ENCODE measurements at places on chromosomes 6 and 20.
A peak's percentile ranks its signal among the peaks of the same experiment; 100 is the strongest.

DNA sequence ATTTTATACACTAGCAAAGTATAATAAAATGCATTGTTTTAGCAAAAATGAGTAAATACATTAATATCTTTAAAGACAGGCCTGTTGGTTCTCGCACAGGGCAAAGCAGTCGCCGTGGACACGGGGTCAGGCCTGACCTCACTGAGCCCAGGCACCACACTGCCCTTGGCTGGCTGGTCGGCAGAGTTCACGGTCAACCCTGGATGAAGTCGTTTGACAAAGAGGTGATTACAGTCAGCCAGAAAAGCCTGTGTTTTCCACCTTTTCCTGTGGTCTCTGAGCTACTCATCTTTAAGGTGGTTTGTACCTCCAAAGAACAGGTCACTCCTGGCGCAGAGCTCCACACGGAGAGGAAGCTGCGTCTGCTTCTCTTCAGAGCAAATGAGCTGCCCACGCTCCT is 191.5 kb downstream of the DLL1 start:
- no peak for DNase-seq

DNA sequence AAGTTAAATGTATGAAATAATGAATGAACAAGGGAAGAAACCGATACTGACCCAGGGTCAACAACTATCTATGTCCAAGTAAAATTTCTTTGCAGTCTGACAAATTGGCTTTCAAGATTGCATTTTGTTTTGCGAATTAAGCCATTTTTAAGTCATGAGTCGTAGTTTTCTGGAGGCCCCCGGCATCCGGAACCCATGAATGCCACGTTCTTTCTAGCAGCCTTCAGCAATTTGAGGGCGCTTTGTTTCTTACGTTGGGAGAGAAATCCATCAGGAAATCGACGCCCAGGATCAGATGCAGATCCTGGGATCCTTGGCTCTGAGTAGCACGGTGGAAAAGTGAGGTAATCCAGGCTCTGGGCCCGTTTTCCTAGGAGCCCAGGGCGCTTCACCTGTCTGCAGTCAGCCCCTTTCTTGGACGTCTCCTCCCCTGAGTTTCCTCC is 309 bp upstream of the ABRACL start:
- DNase-seq, result no peak

GRCh38 chr20:47311967-47312681 is 44.4 kb downstream of the ZMYND8 start:
- DNase-seq, result no peak

GRCh38 chr6:55675941-55676340 is 96.9 kb upstream of the HMGCLL1 start:
- no peak for DNase-seq

DNA sequence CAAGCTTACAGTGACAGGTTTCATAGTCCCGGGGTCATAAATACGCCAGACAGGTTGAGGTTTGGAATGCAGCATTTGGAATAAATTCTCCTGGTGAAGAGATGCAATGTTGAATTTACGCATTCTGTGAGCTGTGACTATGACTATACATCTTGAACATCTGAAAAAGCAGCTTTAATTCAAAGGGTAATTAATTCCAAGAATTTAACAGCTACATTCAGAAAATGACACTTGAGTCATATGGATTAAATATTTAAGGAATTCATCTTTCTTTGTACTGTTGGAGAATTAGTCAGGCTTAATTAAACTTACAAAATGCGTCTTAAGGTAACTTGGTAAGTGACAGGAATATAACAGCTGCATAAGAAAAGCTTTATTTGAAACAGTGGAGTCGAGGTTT is 74.7 kb downstream of the ESR1 start:
- DNase-seq, result no peak

GRCh38 chr6:20840675-20841074 is 306.4 kb downstream of the CDKAL1 start:
- DNase-seq, result no peak

DNA sequence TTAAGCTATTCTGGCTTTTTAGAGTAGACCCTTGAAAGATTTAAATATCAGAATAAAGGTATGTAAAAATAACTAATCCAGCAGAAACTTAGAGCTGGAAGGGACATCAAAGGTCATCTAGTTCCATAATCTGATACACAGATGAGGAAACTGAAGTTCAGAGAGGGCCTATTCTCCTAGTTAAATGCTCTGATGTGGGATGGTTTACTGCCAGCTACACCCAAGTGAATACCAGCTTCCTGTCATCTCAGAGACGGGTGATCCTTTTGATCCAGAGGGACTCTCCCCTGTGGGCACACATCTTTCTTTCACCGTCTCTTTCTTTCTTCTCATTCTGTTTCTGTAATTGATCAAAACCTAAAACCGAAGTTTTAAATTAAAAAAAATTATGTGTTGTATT is 94.1 kb downstream of the MAN1A1 start:
- DNase-seq, result no peak

DNA sequence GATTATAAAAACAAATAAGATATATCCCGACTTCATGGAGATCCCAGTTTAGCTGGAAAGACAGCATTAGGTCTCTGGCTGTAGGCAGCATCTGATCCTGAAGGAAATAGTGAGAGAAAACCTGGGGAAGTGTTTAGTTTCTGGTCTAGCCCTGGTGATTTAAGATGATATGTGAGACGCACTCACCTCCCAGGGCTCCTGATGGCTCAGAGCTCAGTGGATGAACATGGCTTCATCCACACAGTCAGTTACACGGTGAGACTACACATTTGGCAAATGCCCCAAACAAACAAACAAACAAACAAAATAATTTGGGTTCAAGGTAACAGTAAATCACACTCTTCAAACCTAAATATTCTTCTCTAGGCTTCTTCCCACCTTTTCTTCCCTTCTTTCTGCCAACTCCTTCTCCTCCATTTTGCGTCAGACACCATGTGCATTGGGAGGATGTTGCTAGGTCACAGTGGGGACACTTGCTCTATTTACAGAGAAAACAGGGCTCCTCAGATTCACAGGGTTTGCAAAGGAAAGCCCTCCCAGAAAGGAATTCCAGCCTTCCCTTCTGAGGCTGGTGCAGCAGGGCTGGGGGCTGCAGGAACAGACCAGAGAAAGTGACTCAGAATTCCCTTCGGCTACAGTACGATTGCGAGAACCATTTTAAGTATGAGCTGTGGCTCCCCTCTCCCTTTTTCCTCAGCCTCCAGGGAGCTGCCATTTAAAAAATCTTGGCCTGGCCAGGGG is 59.6 kb upstream of the SALL4 start:
- no peak for DNase-seq

DNA sequence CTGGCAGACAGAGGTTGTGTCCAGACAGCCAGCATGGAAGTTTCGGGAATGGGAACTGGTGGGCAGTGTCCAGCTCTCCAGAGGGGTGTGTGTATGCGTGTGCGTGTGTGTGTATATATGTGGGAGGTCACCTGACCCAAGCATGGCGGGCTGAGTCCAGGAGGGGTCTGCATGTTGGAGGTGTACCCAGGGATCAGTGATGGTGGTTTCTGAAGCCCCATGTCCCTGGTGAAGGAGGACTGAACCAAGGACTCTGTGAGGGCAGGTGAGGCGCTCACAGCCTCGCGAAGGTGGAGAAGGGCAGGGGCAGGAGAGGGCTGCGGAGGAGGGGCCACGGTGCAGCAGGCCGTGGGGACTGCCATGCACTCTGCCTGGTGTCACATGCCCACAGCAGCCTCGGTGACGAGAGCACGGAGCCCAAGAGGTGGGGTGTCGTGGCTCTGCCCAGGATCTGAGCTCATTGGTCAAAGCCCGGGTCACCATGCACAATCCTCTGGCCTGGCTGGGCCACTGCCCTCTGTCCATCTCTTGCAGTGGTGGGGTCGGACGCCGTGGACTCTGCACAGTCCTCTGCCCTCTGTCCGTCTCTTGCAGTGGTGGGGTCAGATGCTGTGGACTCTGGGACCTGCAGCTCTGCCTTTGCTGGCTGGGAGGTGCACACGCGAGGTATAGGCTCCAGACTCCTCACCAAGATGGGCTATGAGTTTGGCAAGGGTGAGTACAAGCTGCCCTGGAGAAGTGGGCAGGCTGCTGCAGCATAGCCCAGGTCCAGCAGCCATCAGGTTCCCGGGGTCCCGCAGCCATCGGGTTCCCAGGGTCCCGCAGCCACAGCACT is 2.1 kb upstream of the LIME1 start:
- DNase-seq, result no peak

DNA sequence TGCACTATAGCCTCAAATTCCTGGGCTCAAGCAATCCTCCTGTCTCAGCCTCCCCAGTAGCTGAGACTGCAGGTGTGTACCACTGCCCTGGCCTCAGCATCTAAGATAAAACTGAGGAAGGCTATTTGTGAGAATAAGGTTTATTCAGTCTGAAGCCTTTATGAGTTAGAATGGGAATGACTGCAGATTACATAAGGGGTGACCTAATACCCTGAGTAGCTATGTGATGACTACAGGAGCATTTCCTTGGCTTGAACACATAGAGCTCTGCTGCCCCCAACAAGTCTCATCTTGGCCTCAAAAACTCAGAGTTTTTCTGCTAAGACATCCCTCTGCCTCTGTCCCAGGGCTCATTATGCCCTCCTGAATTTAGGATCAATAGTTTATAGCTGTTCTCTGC is 7.6 kb downstream of the GSS start:
- DNase-seq, result no peak

DNA sequence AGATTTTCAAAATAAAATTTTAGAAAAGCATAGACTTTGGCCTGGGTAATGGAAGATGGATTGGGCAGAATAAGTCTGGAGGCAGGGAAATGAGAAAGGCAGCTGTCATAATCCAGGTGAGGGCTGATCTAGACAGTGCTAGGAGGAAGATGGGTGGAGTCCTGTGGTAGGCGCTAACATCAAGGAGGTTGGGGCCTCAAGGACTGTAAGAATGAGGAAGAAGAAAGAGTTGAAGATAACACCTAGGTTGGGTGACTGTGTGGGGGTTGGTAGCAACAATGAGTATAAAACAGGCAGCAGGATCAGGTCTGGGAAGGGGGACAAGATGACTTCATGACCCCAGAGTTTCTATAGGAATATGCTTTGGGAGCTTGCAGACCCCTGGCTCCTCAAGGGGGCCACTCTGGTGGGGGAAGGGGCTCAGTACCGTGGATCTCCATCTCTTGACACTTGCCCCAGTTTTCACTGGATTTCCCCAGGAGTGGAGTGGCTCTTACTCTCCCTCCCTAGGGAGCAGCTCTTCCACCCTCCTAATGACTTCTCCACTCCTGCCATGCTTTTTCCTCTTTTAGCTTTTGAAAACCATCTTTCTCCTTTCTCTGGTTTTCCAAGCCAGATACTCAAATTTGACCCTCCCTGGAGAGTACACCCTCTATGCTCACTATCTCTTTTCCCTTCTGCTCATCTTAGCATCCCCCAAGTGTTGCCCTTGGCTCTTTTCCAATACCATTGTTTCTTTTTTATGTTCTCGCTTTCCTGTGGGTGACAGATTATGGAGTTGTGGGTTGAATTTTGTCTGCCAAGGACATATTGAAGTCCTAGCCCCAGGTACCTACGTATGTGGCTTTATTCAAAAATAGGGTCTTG is 14.8 kb downstream of the TRIM31 start:
- no peak for DNase-seq

DNA sequence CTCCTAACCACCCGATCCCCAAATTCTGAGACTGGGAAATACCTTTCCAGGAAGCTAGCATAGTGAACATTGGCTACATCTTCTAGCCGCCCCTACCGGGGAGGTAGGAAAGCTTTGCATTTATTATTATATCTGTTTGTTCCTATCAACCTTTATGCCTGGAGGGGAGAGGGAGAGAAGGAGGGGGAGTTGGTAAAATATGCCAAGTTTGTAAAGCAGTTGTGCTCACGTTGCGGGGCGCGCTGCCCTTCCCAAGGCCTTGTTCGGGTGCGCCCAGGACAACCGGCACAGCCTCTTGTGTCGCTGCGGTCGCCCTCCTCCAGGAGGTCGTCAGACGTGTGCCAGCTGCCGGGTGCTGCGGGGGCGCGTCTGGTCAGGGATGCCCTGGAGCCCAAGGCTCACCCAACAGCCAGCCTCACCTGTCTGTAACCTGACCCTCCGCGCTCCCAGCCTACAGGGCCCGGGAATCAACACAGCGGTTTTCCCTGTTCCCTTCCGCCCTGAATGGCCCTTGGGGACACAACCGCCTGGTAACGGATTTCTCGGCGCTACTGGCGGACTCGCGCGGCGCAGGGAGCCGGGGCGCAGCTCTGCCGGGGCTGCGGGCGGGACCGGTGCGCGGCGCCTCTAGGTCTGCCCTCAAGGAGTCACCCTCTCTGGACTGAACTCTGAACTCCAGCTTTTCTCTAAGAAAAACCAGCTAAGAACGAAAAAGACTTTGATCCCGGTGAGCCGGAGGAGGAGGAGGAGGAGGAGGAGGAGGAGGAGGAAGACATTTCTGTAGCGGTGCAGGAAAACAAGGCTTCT is 1.1 kb upstream of the OVOL2 start:
- DNase-seq, result no peak

DNA sequence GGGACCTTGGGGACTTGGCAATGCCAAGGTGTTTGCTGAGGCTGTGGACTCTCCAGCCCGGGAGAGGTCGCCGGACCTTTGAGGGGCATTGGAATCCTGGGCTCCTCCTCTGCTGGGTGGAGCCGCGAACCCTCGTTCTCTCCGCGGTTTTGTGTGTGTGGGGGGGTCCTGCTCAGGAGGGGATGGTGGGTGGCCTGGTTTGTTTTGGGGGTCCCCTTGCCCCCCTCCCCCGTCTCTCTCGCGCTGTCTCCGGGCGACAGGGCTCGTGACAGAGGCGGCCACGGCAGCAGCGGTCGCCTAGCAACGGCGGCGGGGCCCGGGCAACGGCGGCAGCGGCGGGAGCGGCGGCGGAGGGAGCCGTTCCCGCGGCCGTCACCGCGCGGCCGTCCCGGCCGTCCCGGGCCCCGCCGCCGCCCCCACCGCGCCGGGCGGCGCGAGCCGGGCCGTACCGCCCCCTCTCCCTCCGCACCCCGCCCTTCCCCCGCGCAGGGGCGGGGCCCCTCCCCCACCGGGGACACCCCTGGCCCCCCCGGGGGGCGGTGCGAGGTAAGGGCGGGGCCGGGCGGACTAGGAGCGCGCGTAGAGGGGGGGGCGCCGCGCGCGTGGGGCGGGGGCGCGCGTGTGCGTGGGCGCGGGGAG is 7.8 kb downstream of the SYNGAP1 start:
- no peak for DNase-seq

- peak; percentile 8 for DNase-seq
Measured at GRCh38 chr6:5401845-5402738, 140.8 kb downstream of the FARS2 start.

DNA sequence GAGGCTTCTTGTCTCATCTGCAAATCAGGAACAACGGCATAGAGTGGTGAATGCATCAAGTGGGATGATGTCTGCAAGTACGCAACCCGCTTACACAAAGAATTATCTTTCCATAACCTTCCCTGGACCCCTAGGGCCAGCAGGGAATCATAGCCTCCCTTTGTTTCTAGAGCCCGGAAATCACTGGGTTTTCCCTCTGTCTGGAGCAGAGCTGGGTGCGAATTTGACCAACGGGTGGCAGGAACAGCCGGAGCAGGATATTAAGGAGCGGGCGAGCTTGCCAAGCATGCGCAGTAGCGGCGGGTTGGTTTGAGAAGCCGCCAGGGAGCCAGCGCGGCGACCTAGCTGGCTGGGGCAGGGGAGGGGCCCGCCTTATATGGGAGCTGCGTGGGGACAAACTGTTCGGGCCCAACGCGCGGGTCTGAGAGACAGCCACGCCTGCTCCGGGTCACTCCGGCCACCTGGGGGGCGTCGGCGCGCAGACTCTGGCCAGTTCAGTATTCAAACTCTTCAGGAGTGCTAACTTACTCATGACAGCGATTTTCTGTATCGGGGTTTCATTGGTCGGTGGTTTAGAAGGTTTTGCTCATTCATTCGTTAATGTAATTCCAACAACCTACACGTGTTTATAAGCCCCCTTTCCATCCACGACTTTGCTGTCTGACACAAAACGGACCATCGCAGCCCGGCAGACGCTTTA is 1.6 kb upstream of the KIF16B start:
- DNase-seq, result peak; percentile 70

Data from GM12864 (cell line).